ENCODE measurements at places on chromosomes 5 and 9.

- no peak for DNase-seq
Measured at GRCh38 chr5:34775886-34776285, 63.1 kb upstream of the TTC23L start.

DNA sequence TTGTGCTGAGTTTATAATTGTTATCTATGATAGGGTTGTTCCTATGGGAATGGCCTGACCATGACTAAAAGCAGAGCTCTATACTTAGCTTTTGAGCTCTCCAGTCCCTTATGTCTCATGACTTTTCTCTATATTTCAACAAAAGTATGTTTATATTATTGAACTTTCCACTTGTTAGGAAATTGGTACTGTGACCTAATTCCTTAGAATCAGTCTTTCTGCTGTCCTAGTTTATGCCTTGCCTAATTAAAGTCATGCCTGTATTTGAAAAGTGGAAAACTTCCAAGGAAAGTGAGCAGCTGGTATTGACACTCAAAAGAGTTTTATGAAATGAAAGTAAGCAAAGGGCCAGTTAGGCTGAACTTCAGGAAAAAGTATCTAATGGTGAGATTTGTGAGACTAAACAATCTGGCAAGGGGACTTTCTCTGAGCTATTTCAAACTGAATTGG lies 68.6 kb downstream of the XRCC4 start:
- no peak for DNase-seq

DNA sequence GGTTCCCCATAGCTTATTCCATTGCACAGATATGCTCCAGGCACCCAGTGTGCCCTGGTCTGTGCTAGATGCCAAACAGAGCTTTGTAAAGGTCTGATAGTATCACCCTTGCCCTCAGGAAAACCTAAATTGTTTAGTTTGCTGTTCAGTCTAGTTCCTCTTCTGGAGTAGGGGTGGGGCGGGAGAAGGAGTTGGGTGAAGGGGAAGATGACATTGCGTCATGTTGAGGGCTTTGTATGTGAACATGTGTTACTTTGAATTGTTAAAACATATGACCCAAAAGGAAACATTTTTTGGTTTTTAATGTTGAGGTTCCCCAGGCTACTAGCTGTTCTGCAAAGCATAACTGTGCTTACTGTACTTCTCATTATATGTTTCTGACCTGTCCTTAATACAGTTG lies 40.6 kb downstream of the HACD4 start:
- DNase-seq, result no peak

DNA sequence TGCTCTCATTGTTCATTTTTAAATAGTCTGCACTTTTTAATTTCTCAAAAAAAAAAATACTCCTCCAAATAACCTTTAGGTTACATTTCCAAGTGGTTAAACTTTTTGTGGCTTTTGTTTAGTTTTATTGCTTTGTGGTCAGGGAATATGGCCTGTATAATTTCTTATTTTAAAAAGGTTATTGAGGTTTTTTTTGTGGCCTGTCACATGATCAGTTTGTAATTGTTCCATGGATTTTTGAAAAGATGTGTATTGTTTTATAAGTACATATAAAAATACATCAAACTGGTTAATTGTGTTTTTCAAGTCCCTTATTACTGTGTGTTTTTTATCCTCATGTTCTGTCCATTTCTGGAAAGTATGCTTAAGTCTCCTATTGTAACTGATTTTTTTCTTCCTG lies 64.0 kb downstream of the ZNF618 start:
- no peak for DNase-seq

- DNase-seq, result no peak
Measured at GRCh38 chr9:92976431-92976830, 29.1 kb downstream of the FGD3 start.

- DNase-seq, result no peak
Measured at GRCh38 chr9:129223551-129224208, 45.6 kb upstream of the IER5L start.

- no peak for DNase-seq
Measured at GRCh38 chr5:66326276-66326675, 182.2 kb downstream of the SREK1 start.

GRCh38 chr5:111574311-111574710 lies 62.0 kb upstream of the STARD4 start:
- no peak for DNase-seq

- peak; percentile 33 for DNase-seq
Measured at GRCh38 chr9:109010746-109011145, 2.6 kb downstream of the CTNNAL1 start.

DNA sequence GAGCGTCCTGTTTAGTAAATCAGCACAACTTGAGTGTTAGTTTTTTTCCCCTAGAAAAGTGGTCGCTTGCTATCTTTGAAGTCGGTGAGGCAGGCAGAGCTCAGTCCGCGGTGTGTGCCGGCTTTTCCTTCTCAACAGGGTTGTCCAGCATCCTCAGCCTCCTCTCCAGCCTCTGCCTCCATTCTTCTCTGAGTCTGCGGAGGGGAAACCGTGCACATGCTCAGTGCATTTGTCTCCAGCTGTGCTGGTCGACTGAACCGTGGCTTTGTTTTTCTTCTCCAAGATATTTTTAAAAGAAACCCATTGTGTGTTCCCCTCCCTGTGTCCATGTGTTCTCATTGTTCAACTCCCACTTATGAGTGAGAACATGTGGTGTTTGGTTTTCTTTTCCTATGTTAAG lies 25.3 kb downstream of the FAM240B start:
- DNase-seq, result no peak

- no peak for DNase-seq
Measured at GRCh38 chr9:106637486-106637885, 225.5 kb upstream of the ZNF462 start.

GRCh38 chr9:131598121-131598520 lies 52.8 kb downstream of the PRRT1B start:
- no peak for DNase-seq

DNA sequence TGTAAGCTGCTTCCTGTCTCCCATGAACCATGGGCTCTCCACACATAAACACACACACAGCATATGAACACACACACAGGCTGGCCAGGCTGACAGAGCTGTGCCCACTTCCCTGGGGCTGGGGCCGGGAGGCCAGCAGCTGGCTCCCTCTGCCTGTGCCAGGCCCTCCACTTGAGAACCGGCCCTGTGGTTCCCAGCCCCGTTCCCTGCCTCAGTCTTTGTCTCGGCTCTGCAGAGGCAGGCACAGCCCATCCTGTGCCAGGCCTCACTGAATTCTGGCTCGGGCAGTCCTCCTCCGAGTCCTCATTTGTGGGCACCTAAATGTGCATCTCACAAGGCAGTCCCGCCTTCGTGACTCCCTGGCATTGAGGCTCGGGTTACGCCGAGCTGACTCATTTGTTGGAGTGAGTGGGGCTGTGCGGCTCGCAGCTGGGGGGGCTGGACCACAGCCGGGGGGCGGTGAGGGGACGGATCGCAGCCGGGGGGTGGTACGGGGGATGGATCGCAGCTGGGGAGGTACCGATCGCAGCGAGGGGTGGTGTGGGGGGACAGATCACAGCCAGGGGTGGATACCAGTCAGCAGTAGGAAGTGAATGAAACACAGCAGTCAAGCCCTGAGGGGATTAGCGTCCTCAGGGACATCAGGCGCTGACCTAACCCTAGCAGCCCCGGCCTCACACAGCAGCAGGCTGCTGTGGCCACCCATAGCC lies 72.3 kb downstream of the PSMB7 start:
- no peak for DNase-seq

- DNase-seq, result no peak
Measured at GRCh38 chr5:139523635-139524445, 37.3 kb upstream of the UBE2D2 start.

DNA sequence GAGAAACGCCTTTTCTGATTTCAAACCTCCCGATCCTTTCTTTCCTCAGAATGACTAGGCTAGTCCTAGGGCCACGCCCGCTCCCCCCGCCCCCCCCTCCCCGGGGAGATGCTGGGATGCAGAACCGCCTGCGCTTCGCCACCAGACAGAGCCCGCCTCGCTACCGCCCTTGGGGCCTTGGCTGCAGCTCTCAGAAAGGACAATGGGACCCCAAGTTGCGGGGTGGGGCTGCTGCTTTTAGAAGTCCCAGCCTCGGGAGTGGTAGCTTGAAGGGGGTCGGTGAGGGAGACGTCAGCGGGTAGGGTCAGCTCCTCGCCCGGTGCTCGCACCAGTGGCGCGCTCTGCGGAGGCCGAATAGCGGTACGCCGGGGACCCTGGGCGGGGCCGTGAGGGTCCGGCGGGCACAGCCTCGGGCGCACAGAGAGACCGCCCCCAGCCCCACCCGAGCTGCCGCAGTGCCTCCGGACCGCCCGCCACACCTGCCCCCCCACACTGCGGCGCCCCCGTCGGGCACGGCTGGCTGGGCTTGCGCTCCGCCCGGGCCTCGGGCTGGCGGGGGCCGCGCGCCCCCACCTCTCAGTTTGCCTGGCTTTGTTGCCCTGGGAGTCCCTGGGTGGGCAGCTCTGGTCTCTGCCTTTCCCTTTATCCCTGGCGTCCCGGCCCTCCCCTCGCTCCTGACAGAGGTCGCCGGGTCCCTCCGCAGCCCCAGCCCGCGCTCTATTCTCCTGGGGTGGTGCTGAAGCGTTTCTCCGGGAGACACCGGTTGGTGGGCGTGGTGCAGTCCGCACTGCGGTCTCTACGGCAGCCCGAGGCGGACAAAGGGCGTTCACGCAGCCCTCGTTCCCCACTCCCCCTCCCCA lies 1.2 kb downstream of the MAP1B start:
- DNase-seq, result no peak

- no peak for DNase-seq
Measured at GRCh38 chr5:124724357-124725039, 21.9 kb downstream of the ZNF608 start.

GRCh38 chr5:135376961-135377624 lies 21.9 kb downstream of the MACROH2A1 start:
- no peak for DNase-seq

DNA sequence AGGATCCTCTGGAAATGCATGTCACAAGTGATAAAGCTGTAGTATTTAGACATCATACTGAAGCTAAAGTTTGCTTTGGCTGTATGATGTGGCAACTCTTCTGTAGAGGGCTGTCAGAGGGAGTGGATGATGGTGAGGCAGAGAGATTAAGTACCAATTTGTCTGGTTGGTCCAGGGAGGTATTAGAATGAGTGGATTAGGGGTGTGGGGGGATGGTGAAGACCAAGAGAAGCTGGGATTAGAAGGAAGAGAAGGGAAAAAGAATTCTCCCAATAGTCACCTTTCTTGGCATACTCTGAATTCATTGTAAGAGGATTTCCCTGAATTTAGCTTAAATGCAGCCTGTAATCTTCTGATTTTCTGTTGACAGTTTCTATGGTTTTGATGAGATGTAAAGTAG lies 3.6 kb downstream of the PCDHAC2 start:
- no peak for DNase-seq

- DNase-seq, result no peak
Measured at GRCh38 chr5:30040488-30041118, 1152.9 kb upstream of the CDH6 start.

GRCh38 chr5:122880749-122881148 lies 35.3 kb downstream of the SNX24 start:
- no peak for DNase-seq

GRCh38 chr5:55306641-55307382 lies 682 bp downstream of the DHX29 start:
- no peak for DNase-seq

DNA sequence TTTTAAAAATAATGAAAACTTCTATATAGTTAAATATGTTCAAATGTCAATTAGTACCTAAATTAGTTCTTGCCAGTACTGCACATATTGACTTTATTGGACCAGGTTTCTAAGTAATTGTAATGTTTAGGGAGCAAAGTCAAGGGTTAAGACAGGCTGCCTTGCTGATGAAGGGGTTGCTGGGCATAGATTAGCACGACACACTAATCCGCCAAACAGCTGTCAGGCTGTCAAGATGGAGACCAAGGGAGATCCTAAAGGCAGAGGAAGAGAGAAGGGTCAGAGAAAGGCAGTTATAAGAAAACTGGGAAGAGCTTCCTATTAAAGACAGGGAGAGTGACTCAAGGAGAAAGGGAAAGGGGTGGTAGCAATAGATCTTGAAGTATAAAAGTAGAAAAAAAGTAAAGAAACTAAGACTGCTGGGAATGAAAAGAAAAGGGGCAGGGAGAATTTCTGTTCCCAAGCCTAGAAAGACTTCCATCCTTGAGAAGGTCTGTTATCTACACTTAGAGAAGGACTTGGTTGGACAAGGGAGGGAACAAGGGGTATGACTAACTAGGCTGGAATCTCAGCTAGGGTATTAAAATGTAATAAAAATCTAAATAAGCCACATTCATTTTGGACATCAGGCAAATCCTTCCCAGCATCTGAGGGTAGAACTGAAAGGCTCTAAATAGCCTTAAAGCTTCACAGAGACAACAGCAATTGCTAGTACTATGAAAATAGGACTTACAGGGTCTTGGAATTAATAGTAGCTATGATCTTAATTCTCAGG lies 188.7 kb downstream of the FBXL17 start:
- no peak for DNase-seq

DNA sequence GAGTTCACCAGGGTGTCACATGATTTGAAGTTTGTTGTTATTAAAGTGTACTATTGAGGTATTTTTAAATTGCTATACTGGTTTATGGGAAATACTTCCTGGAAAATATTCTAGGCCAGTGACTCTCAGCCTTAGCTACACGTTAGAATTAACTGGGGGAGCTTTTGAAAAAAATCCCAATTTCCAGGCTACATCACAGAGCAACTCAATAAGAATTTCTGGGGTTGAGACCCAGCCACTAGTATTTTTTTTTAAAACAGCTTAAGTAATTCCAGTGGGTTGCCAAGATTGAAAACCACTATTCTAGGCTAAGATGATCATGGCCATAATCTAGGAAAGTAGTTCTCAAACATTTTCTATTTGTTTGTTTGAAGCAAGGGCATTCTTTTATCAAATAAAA lies 142.9 kb upstream of the GRIA1 start:
- no peak for DNase-seq

GRCh38 chr5:40651201-40651600 lies 28.5 kb upstream of the PTGER4 start:
- no peak for DNase-seq

GRCh38 chr5:115813719-115814118 lies 2.7 kb downstream of the CDO1 start:
- no peak for DNase-seq

GRCh38 chr9:87270221-87270847 lies 227.3 kb upstream of the DAPK1 start:
- DNase-seq, result no peak

GRCh38 chr5:134111741-134112647 lies 2.5 kb upstream of the TCF7 start:
- DNase-seq, result no peak

GRCh38 chr9:78115073-78115472 lies 83.5 kb upstream of the GNAQ start:
- DNase-seq, result no peak

- no peak for DNase-seq
Measured at GRCh38 chr9:91240596-91241165, 121.0 kb downstream of the AUH start.
